ENCODE measurements at places on chromosomes 16 and 17.
A peak's percentile ranks its signal among the peaks of the same experiment; 100 is the strongest.

GRCh38 chr16:72013389-72013788 lies 4.8 kb downstream of the DHODH start:
- no peak for DNase-seq

DNA sequence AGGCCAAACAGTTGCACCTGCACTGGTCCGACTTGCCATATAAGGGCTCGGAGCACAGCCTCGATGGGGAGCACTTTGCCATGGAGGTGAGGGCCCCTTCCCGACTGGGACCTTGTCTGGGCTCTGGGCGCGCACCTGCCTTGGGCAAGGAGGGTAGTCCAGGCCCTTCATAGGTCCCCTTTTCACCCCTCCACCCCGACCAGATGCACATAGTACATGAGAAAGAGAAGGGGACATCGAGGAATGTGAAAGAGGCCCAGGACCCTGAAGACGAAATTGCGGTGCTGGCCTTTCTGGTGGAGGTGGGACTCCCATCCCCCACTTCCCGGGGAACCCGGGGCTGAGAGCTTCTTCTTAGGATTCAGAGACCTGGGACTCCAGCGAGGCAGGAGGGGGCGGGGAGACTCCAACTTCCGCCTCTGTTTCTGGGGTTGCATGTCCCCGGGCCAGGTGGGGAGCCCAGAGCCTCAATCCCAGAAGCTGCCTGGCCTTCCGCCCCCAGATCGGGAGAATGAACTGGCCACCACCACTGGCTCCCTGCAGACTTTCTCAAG lies 7.8 kb downstream of the CA4 start:
- no peak for DNase-seq

GRCh38 chr17:9346296-9346926 lies 229.2 kb downstream of the STX8 start:
- DNase-seq: no peak

DNA sequence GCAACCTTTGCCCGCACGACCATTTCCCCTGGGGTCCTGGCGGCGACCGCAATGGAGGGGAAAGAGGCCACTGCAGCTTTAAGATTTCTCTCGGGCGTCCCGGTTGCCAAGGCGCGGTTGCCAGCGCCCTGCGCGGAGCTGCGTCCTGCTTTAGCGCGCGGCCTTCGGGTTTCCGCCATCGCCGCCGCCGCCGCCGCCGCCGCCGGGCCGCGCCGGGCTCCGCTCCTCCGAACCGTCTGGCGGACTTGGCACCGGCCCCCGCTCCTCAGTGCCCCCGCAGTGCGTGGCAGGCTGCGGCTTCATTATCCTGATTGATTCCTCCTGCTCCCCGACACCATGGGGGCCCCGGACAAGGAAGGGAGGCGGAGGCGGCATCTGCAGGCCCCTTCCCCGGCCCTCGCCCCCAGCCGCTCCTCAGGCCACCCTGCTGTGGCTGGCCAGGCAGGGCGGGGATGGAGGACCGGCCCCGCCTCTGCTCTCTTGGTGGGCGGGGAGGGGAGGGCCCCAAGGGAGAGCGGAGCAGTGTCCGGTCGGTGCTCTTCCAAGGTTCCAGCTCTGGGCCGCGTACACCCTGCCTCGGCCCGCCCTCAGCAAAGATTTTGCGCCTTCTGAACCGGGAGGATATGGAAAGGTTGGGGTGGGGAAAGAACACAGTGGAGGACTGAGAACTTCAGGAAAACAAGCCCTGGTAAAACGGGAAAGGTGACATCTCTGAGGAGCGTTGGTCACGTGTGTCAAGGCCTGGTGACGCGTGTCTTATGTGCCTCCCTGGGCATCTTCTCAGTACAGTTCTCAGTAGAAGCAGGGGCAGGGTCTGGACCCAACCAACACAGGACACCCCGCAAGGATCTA lies 34.0 kb downstream of the NEUROD2 start:
- peak; percentile 67 for DNase-seq

All from activated naive CD4-positive, alpha-beta T cell treated with anti-CD3 and anti-CD28 coated beads, Interleukin-2, amount 10 ng/mL, durations not matched to agents 7 days and 5 days (primary cell).